ENCODE measurements at places on chromosomes 3 and 15.
A peak's percentile ranks its signal among the peaks of the same experiment; 100 is the strongest.

DNA sequence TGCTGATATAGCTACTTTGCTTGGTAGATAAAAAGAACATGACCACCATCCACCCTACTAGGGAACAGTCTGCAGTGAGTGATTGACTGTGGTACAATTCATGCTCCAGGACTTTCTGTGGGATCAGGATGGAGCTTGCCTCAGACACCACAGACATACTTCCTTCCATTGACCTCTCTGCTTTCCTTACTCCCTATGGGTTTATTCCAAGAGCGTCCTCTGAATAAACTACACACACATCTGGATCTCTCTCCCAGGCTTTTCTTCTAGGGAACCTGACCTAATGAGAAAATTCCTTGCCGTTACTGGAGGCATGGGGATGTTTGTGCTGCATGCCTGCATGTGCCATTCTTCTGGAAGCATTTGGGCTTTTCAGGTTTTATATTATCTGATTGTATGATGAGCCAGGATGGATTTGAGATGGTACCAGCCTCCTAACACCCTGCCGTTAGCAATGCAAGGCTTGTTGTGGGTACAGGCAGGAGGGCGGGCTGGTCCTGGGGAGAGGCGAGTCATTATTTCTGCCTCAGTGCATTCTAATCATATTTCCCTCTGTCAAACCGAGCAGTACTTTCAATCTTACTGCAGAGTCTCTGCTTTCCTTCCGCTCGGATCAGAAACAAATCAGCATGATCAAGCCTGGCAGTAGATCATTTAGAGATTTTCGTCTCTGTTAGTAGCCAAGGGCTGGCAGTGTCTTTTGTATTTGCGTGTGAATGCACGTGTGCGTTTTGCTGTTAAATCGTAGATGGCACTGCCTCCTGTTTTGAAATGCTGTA lies 279.2 kb downstream of the PDCD6IP start:
- no peak for DNase-seq

DNA sequence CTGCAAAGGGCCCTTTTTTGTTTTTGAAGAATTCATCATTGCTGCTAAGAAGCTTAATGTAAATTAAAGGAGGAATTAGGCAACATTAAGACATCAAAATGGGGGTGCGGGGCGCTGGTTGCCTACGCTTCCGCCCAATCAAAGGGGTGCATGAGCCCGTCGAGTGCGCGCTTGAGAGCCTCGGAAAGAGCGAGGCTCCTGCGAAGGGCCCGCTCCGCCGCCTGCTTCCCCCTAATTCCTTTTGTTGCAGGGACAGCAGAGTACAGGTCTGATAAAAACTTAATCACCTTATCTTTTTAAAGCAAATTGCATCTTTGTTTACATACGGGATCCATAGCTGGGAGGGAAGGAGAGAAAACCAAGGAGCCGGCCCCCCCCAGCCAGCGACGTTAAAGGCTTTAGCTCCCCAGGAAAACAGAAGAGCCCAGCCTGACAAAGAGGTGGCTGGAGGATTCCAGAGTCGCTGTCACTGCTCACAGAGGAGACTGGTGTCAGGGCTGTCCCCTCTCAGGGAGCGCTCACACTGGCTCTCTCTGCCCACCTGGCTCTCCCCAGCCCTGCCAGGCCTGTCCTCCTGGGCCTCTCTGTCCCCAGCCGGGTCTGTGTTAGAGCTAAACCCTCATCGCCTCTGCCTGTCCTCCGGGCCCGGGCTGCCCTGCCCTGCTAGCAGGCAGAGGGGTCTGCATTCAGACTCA lies 67.3 kb downstream of the DNAJB8 start:
- no peak for DNase-seq

GRCh38 chr3:70090322-70090913 lies 90.9 kb downstream of the SAMMSON start:
- DNase-seq, result no peak

DNA sequence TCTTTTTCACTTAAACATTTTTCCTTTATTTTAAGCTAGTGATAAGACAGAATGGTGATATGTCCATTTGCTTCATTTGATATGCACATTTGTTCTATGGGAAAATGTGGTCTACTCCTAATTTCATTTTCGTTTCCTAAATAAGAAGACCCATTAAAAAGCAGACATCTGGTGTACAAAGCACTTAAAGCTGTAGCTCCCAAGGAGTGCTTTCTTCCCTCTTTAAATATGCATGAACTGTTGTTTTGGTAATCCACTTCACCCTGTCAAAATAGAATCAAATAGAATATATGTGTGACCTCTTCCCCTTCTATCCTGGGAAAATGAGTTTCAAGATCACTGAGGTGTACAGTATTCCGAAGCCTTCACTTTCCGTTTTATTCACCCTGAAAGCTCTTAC lies 182.8 kb downstream of the ROBO2 start:
- DNase-seq, result no peak

- no peak for DNase-seq
Measured at GRCh38 chr3:189589179-189589569, 42.0 kb upstream of the TP63 start.

- no peak for DNase-seq
Measured at GRCh38 chr15:51450001-51450400, 108.5 kb downstream of the GLDN start.

GRCh38 chr3:130758624-130759369 lies 12.2 kb upstream of the PIK3R4 start:
- no peak for DNase-seq

GRCh38 chr3:186068243-186068552 lies 40.7 kb downstream of the ETV5 start:
- no peak for DNase-seq

GRCh38 chr3:137264843-137265330 lies 307.1 kb downstream of the IL20RB start:
- no peak for DNase-seq

DNA sequence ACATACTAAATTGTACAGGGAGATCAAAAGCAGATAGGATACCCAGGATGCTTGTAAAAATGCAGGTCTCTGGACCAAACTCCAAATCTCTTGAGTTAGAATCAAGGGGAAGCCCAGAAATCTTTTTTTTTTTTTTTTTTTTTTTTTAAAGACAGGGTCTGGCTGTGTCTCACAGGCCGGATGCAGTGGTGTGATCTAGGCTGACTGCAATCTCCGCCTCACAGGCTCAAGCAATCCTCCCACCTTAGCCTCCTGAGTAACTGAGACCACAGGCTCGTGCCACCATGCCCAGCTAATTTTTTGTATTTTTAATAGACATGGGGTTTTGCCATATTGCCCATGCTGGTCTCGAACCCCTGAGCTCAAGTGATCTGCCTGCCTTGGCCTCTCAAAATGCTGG lies 373.5 kb downstream of the SHQ1 start:
- no peak for DNase-seq

DNA sequence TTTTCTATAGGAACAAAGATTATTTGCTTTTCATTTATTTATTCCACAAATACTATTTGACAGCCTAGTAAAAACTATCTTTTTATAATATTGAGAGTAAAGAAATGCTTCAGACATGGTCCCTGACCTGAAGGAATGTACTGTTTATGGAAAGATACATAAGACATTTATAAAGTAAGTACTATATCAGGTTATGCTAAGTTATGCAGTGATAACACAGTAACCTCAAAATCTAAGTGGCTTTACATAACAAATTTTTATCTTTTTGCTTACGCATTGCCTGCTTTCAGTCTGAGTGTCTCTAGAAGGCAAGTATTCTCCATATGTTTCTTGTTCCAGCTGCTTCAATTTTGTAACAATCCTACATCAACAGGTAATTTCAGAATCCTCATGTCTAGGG lies 694.0 kb downstream of the SQOR start:
- DNase-seq, result no peak

- no peak for DNase-seq
Measured at GRCh38 chr15:81595752-81596151, 221.7 kb upstream of the TMC3 start.

DNA sequence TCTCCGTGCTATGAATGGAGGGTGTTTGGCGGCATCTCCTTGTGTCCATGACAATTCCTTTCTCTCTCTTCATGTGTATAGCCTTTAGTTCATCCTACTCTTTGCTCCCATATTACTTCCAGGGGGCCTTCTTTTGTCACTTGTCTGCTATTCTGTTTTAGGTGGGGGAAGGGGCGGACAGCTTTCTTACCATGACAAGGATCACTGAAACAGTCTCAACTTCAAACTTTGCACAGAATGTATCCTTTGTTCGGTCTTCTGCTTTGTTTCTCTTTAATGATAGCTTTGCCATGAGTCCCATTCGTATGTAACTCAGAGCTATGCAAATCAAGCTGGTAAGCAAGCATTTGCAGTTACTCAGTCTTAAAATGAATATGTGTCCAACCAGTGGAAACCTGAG lies 294.2 kb downstream of the TIGIT start:
- DNase-seq, result no peak

GRCh38 chr3:72505539-72506405 lies 342.5 kb downstream of the SHQ1 start:
- no peak for DNase-seq

DNA sequence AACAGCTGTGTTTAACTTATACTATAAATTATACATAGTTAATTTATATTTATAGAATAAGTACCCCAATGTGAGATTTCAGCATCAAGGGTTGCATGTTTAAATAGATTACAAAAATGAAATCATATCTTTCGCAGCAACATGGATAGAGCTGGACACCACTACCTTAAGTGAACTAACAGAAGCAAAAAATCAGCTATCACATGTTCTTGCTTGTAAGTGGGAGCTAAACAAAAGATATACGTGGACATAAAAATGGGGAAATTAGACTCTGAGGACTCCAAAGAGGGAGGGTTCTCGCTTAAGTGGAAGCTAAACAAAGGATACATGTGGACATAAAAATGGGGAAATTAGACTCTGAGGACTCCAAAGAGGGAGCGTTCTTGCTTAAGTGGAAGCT lies 626.5 kb upstream of the DPPA4 start:
- no peak for DNase-seq

DNA sequence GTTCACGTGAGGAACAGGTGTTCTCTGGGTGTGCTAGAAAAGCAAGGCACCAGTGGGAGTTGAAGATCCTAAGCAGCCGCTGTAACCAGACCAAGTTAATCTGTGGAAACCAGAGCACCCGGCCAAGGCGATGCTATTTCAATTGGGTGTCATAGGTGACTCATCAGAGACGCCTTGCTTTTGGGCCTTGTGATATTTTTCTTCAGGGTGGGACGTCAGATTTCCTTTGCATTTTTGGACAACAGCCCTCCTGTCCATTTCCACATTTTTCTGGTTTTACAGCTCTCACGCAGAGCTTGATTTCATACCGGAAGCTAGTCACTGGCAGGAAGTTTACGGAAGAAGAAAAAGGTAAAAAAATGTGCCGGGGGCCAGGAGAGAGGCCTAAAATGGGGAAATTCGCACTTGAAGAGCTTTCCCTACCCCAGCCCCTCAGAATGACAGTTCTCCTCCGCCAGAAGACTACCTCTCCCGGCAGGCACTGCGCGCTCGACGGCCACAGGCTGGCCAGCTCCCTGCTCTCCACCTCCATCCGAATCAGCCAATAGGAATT lies 471 bp upstream of the KBTBD8 start:
- peak; percentile 91 for DNase-seq

- no peak for DNase-seq
Measured at GRCh38 chr3:99865321-99865720, 47.7 kb downstream of the CMSS1 start.

- no peak for DNase-seq
Measured at GRCh38 chr3:99871231-99872045, 53.8 kb downstream of the CMSS1 start.

GRCh38 chr3:186247821-186248814 lies 113.9 kb downstream of the DGKG start:
- DNase-seq, result no peak

- DNase-seq, result no peak
Measured at GRCh38 chr3:131370935-131371687, 10.5 kb upstream of the NUDT16 start.

DNA sequence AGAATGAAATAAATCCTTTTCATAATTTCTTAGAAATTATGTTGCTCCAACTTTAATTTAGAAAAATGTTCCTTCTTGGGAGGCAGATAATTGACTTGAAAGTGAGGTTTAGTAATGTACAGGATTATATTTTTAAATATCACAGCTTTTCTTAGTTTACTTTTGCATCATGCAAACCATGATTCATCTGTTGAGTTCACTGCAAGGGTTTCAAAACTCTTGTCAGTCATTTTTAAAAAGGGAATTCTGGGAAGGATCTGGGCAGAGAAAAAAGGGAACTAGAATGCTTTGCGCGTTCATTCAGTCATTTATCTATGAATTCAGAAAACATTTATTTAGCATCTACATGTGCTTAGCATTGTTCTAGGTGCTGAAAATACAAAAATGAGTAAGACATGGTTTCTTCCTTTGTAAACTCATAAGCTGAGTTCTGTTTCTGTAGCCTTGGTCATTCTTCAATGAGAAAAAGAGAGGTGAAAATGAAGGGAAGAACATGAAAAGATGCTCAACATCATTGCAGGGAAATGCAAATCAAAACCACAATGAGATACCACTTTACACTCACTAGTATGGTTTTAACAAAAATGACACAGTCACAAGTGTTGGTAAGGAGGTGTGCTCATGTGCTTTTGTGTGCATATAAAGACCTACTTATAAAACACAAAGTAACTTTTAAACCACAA lies 209.1 kb downstream of the NR1D2 start:
- DNase-seq, result no peak

- no peak for DNase-seq
Measured at GRCh38 chr15:45186771-45187577, 792 bp downstream of the SHF start.

- DNase-seq, result no peak
Measured at GRCh38 chr3:48896936-48897335, 1.7 kb downstream of the SLC25A20 start.

- DNase-seq, result no peak
Measured at GRCh38 chr3:141949399-141949798, 73.0 kb downstream of the ATP1B3 start.

- no peak for DNase-seq
Measured at GRCh38 chr3:32371461-32372212, 20.0 kb upstream of the CMTM7 start.

- DNase-seq, result no peak
Measured at GRCh38 chr3:157857440-157857839, 248.8 kb downstream of the SHOX2 start.

- DNase-seq, result no peak
Measured at GRCh38 chr3:183579967-183580900, 24.7 kb upstream of the KLHL6 start.

DNA sequence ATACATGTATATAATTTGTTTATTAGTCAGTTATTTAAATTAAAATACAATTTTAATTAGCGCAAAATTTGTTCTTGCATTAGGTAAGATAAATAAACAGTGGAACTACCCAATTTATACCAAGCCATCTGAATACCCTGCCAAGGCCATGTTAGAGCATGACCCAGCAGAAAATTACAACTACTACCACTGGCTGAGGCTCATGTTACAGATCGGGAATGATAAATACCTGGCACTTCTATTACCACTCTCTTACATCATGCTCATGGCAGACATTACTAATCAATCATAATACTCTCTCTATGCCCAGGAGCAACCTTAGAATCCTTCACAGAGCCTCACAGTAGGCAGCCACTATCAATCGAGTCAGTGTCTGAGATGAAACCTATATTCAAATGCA lies 21.2 kb upstream of the LMOD3 start:
- DNase-seq, result no peak

DNA sequence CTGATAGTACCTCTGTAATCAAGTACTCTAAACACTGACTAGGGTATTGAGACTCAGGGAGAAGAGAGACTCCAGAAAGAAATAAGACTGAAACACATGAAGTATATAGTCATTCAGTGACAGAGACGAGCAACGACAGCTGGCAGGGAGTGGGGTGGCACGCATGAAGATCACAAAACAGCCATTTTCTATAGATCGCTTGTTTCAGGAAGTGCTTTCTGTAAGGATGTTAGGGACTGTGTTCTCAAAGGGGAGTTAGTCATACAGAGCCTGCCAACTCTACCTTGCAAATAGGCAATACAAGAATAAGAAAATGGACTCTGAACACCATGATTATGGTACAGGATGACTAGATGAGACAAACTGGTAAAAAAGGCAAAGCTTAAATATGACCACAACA lies 139.5 kb downstream of the TBL1XR1 start:
- no peak for DNase-seq
